ENCODE measurements at places on chromosomes 11 and 22.

GRCh38 chr11:124669193-124669592 lies 4.3 kb downstream of the SIAE start:
- DNase-seq, result peak; percentile 56

DNA sequence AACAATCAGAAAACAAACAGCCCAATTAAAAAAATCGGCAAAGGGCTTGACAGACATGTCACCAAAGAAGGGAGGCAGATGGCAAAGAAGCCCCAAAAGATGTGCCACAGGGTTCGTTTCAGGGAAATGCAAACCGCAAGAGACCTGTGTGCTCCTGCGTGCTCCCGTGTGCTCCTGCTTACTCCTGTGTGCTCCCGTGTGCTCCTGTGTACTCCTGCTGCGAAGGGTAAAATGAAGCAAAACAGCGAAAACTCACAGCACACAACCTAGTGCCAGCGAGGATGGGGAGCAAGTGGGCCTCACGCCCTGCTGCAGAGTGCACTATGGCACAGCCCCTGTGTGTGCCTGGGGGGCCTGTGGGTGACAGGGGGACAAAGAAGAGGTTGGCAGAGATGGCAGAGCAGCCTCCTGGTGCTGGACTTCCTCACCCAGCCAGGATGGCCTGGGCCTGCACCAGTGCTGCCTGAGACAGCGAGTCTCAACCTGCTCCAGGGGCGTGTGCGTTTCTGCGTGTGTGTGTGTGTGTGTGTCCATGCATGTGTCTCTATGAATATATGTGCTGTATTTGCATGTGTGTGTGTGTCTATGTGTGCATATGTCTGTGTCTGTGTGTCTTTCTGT lies 14.0 kb downstream of the ASCL2 start:
- no peak for DNase-seq

DNA sequence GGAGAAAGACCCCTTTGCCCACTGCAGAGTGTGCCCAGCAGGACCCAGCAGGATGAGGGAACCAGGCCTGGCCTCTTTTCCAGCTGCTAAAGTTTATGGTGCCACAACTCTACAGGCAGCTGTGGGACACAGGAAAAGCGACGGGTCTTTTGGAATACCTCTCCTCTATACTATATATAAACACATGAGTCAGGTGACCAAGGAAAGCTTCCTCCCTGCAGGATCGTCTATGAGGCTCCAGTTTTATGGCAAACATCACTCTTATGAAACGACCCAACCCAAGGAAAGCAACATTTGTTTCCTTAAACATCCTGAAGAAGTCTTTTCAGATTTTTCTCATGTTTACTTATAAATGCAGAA lies 102.8 kb upstream of the AKIP1 start:
- DNase-seq, result no peak

GRCh38 chr11:9754010-9754471 lies 90.2 kb downstream of the SWAP70 start:
- no peak for DNase-seq

- DNase-seq, result no peak
These were observed 67.4 kb downstream of the ZBTB44 start for GRCh38 chr11:130247319-130247718.

GRCh38 chr11:118651820-118652219 lies 27.6 kb downstream of the TREH start:
- DNase-seq, result no peak

DNA sequence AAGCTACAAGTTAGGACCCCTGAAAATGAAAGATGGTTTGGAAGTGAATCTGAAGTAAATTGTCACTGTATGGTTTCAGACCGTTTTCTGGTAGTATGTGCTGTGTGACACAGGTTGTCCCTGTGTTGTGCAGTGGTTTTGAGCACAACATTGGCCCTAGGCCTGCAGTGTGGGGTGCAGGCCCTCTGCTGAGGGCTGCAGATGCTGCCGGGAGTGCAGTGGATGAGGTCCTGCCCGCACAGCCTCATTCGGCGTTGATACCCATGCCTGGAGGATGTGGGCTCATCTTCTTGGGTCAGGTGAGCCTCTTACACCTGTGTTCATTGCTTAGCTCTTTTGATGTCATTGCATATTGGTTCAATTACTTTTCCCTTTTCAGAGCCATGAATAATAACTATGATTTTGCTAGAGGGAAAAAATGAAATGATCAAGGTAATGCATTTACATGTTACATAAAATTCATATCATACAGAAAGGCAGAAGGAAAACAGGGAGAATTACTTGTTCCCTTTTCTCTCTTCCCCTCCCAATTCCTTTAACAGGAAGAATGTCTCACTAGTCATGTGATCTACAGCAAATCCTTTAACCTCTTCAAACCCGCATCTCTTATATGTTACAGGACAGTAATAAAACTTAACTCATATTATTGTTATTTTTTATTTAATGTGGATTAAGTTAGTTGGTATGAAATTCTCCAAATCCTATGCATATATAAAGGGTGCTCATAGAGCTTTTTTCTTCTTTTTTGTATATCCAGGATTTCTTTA lies 48.7 kb downstream of the PTPRJ start:
- no peak for DNase-seq

DNA sequence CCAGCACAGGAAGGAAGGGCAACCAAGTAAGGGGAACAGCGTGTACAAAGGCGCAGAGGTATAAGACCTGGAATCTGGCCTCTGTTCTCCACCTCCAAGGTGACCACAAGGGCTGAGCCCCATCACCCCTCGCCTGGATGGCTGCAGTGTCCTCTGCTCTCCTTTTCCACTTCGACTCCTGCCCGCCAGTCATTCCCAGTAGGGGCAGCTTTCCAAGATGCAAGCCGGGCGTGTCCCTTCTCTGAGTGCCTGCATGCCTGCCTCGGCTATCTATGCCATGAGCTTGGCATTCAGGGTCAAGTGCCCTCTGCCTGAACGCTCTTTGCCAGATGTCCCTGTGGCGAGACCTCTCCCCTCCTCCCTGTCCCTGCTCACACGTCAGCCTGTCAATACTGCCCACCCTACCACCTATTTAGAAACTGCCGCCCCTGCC lies 17.0 kb downstream of the FADS3 start:
- DNase-seq, result no peak

DNA sequence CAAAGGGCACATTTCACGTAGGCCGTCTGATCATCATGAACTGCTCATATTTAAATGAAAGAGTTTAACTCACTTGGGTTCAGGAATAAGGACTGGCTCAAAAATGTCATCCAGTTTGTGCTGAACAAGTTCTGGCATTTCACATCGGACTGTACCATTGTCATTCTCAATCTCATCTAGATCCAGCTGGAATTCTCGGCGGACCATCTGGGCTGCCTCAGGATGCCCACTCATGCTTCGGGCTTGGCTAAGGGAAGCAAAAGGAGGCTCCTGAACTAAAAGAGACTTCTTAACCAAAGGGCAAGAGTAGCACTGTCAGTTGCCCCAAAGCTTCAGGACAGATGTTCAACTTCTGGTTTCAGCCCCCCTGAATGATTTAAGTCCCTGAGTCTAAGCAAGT lies 40.2 kb downstream of the F2 start:
- no peak for DNase-seq

- DNase-seq, result no peak
These were observed 16.8 kb upstream of the PRG2 start for GRCh38 chr11:57407010-57407920.
